ENCODE measurements at places on chromosomes 6 and 20.

DNA sequence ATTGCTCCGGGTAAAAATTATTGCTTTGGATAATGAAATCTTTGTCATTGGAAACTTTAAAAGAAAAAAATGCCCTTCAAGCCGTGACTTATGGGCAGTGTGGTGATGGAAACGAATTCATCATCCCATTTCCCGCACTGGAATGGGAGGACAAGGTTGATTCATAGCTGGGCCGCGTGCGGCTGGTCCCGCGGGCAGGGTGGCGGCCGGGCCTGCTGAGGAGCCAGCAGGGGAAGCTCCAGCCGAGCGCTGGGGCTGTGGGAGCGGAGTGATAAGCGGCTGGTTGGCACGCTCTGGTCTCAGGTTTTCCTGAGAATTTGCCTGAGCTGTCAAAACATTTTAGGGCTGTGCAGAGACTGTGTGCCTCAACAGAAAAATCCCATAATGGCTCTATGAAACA is 351.7 kb downstream of the CDC5L start:
- DNase-seq, result no peak

- no peak for DNase-seq
Observed at GRCh38 chr6:4777394-4777935, 1.3 kb downstream of the CDYL start.

GRCh38 chr20:36152261-36152660 is 2.3 kb upstream of the EPB41L1 start:
- DNase-seq, result no peak

DNA sequence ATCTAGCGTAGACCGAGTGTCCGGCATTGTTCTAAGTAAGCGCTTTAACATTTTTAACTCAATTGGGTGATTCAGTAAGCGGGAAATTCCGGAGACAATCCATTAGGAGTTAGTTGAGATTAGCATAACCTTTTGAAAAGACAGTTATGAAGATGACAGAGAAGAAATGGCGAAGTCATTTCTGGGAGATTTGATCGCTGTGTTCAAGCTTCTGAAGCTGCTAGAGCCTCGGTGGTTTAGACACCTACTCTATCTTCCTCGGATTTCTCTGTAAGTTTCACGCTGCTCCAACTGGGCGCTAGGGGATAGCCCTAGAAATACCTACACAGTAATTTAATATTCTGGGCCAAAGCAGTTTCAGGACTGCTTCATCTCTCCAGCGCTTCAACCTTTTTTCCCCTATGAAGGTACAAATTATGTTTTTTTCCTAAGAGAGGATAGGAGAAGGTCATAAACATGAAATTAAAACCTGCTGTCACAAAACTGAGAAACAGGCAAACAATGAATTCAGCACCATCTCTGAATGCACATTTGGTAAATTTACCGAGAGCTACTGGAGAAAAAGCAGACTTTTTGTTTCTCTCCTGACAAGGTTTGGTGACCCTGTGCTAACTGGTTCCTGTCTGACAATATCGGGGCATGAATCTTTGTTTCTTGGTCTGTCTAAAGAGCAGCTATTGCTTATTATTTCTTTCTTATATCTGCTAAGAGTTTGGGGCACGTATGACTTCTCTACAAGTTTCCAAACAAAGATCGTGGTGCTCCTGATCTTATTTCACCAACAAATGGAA is 22.4 kb downstream of the ZNF311 start:
- DNase-seq, result no peak

DNA sequence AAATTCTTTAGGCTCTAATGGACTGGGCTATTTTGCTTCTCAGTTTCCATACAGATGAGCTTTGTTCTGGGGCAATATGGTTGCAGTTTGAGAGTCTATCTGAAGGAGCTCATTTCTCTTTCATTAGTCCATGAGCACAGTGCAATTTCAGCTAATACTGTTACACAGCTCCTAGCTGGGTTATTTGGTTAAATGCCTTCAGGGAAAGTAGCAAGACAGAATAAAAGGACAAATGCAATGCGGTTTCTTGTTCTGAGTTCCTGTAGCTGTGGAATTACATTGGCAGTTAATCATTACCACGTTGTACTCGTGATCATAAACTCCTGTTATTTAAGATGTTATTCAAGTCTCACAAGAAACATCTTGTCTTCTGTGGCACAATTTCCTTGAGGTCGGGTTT is 127.7 kb downstream of the BFSP1 start:
- no peak for DNase-seq

DNA sequence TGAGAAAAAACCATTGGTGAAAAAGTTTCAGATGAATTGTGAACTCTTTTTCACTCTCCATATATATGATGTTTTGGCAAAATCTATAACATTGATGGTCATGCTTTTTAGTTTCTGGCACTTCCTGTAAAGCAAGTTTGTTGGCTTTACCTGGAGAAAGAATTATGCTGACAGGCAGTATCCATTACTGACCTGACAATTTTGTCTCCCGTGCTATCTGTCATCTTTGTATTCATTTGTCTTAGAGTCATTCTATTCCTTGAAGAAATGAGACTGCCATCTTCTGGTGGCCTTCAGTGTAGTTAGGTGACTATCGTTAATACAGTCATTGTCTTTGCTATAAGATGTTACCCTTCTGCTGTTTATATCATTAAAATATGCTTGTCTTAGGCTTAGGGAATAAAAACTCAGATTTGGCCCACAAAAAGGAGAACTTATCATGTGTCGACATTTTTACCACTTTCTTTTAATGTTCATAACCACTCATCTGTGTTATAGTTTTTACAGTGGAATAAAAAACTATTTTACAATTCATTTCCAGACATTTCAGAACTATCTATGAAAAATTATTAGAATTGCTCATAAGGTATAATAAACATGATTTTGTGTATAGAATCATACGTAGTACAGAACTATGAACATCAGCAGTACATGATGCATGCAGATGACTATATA is 707.0 kb downstream of the EPM2A start:
- no peak for DNase-seq

- DNase-seq, result no peak
Observed at GRCh38 chr20:14889496-14890255, 552.3 kb upstream of the FLRT3 start.

DNA sequence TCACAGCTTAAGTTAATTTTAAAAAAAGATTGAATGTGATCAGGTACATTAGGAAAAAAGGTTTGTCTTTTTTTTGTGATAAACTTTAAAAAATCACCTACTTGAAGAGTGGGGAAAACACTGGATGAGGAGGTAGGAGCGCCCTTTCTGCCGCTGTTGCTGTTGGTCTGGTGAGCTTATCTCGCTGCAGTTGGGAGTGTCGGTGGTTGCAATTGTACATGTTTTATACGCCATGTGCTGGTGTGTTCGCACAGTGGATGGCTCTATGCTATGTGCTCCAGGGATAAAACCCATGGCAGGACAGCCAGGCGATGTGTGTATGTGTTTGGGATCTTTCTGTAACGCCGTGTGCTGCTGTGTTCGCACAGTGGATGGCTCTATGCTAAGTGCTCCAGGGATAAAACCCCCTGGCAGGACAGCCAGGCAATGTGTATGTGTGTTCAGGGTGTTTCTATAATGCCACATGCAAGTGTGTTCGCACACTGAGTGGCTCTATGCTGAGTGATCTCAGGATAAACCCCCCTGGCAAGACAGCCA is 1.7 kb downstream of the SLC22A3 start:
- no peak for DNase-seq

GRCh38 chr20:60031107-60031506 is 72.9 kb downstream of the CDH26 start:
- no peak for DNase-seq

DNA sequence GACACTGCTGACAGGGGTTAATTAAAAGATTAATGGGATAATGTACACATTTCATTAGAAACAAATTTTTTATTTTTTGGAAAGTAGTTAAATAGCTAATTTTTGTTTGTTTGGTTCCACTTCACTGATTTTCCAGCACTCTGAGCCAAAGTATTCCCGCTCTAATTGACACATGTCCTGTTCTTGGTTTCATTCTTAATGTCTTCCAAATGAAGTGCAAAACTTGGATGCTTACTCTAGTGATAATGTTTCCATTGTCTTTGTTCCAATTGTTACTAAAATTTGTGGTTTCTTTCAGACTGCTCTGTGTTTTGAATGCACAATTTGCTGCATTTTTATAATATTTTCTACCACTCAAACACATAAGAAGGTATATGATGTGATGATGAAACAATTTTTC is 794.3 kb downstream of the PHF3 start:
- no peak for DNase-seq

GRCh38 chr6:170237999-170238740 is 52.7 kb downstream of the DLL1 start:
- DNase-seq, result no peak

GRCh38 chr6:142867988-142868812 is 76.8 kb downstream of the HIVEP2 start:
- DNase-seq, result no peak

DNA sequence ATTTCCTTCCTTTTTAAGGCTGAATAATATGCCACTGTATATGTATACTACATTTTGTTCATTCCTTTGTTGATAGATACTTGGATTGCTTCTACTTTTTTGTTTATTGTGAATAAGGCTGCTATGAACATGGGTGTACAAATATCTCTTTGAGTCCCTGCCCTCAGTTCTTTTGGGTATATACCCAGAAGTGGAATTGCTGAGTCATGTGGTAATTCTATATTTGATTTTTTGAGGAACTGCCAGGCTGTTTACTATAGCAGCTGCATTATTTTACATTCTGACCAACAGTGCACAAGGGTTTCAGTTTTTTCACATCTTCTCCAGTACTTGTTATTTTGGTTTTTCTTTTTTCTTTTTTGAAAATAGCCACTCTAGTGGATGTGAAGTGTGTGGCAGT is 34.1 kb downstream of the CDS2 start:
- no peak for DNase-seq

DNA sequence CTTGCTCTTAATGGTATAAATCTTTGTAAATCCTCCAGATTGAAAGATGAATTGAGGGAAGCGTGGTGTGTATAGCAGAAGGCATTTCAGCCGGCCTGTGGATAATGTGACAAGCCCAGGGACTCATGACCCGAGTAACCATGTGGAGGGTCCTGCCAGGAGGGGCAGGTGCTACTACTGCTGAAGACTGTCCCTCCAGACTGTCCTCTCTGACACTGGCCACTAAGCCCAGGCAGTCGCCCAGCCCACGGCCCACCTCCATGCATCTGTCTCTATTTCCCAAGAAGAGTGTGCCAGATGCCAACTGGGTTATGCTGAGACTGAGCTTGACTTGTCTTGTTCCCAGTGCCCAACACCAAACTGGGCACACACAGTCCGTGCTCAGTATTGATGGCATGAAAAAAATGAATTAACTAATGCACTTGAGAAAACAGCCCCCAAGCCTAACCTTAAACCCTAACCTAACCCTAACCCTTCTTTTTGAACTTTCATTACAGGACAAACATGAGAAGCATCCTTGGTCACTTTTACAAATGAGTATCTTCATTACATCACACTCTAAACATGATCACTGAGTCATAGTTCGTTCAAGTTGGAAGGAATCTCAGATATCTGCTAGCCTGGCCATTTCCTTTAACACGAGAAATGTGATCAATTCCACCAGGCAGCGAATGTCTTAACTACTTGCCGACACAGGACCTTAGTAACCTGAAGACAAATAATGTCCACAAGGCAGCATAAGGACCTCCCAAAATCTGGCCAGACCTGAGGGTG is 182.2 kb upstream of the RREB1 start:
- DNase-seq, result no peak

DNA sequence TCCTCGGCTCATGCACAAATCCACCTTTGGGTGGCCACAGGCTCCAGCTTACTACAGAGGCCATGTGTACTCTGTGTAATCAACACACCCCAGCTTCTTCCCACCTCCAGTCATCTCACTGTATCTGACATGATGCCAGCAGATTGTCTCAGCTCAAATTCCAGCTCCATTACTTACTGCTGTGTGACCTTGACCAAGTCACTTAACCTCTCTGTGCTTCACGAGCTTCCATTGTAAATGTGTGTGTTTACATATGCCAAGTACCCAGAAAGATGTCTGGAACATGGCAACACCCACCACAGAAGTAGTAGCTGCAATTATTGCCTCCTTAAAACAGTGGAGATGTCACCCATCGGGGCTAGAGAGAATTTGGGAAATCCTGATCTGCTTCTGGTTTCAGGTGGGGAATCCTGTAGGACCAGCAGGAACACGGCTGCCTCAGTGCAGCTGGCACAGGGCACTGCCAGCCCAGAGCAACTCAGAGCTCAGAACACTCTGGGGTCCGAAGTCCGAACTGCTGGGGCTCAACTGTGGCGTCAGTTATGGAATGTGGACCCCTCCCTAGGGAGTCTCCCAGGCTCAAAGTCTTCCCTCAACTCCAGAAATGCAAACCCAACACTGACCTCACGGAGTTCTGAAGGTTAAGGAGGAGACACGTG is 21.2 kb upstream of the HLA-B start:
- DNase-seq, result no peak

- no peak for DNase-seq
Observed at GRCh38 chr6:164183556-164184123, 769.1 kb downstream of the QKI start.

DNA sequence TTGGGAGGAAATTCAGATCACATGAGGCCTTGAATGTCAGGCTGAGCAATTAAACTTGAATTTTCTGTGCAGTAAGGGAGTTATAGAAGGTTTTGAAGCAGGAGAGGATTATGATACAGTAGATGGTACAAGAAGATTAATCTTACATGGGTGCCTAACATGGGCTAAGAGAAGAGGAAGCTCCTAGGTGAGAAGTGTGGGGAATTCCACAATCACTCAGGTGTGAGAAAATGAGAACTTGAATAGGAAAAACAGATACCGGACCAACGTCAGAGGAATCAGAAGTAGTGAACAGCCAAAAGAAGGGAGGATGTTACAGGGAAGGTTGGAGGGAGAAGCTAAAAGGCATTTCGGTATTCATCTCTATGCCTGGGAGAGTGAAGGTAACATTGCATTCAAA is 250.7 kb upstream of the SLC35B3 start:
- DNase-seq, result no peak

GRCh38 chr20:50577175-50578018 is 67.2 kb downstream of the PTPN1 start:
- DNase-seq, result no peak

DNA sequence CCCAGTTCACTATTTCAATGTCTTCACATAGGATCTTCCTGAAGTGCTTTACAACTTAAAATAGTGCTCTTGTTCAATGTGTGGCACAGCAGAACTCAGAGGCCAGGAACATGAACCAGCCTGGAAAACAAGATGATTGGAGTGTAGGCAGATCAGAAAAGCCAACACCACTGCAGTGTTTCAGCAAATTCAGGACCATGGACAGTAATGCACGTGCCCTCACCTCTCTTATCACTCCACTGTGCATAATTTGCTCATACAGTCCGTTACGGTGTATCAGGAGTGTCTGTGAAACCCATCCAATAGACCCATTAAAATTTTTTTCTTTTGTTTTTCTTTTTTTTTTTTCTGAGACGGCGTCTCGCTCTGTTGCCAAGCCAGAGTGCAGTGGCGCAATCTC is 27.6 kb upstream of the HACE1 start:
- DNase-seq, result no peak
